ENCODE measurements at places on chromosomes 12 and 14.
A peak's percentile ranks its signal among the peaks of the same experiment; 100 is the strongest.

GRCh38 chr12:70783455-70783854 is 137.1 kb downstream of the PTPRR start:
- DNase-seq = no peak

DNA sequence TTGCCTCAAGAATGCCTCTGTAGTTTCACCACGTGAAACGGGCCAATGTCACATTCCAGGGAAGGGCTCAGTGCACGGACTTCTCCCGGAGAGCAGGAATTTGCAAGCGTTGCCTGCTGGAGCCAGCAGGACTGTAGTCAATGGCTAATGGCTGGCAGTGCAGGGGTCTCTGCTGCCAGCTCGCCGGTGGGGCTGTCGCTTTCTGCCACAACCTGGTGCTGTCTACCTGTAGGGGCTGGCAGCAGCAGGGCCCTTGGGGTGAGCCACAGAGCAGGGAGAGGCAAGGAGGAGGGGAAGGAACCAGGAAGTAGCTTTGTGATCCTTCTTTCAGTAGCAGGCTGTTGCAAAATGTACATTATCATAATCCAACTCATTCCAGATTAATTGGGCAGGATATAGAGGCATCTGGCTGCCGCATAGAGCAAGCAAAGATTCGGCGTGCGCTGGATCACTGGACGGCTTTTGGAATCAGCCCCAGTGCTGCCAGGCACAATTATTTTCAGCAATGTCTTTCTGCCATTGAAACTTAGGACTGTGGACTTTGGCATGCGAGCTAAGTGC is 114.1 kb downstream of the PAPOLA start:
- no peak for DNase-seq

DNA sequence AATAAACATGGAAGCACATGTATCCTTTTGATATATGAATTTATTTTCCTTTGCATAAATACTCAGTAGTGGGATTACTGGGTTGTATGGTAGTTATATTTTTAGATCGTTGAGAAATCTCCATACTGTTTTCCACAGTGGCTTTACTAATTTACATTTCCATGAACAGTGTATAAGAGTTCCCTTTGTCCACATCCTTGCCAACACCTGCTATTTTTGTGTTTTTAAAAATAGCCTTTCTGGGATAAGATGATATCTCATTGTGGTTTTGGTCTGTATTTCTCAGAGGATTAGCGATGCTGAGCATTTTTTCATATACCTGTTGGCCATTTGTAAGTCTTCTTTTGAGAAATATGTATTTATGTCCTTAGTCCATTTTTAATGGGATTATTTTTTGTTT is 329.2 kb upstream of the KITLG start:
- DNase-seq = no peak

GRCh38 chr14:97978341-97978740 is 1181.2 kb downstream of the VRK1 start:
- peak; percentile 60 for DNase-seq

GRCh38 chr12:116000252-116000651 is 277.2 kb downstream of the MED13L start:
- no peak for DNase-seq
